Activated gamma-delta T cell treated with Interleukin-2 at 50 U/mL for 16 hours (primary cell): ENCODE measurements at places on chromosomes 5 and 9.
A peak's percentile ranks its signal among the peaks of the same experiment; 100 is the strongest.

DNA sequence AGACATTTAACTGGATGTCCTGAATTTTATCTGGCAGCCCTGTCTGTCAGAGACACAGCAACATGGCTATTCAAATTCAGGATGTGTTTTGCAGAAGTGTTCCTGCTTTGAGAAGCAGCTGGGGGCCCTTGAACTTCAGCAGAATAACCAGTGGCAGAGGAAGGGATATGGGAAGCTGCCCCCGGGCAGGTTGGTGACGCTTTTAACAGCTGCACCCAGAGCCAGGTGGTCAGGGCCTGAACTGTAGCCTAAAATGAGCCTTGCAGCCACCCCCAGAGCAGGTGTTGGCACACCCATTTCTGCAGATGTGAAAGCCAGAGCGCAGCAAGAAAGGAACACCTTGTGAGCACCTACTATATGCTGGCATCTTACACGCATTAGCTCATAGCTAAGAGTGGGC lies 128.7 kb upstream of the BOD1 start:
- DNase-seq, result no peak

DNA sequence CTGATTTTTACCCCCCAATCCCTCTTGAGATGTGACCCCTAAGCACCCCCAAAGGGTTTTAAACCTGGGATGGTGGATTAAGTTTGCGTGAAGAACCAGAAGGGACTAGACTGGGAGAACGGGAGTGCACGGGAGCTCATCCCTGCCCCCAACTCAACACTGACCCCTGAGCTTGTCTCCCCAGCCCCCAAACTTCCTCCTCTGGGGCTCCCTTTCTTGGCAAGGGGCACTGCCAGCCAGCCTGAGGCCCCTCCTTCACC lies 5.0 kb upstream of the SET start:
- no peak for DNase-seq

- DNase-seq, result no peak
These were observed 1962.2 kb upstream of the WWC1 start for GRCh38 chr5:166329149-166329800.

DNA sequence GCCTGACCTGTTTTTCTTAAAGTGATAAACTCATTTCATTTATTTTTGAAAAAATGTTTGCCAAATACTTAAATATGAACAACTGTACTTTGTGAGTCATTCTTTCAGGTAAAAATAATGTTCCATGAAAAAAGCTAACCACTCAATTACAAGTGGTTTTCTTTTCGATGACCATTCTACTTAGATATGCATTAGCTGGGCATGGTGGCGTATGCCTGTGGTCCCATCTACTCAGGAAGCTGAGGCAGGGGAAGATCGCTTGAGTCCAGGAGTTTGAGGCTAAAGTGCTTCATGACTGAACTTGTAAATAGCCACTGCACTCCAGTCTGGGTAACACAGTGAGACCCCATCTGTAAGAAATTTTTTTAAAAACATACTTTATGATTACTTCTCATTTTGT lies 4.0 kb upstream of the WDR70 start:
- no peak for DNase-seq

DNA sequence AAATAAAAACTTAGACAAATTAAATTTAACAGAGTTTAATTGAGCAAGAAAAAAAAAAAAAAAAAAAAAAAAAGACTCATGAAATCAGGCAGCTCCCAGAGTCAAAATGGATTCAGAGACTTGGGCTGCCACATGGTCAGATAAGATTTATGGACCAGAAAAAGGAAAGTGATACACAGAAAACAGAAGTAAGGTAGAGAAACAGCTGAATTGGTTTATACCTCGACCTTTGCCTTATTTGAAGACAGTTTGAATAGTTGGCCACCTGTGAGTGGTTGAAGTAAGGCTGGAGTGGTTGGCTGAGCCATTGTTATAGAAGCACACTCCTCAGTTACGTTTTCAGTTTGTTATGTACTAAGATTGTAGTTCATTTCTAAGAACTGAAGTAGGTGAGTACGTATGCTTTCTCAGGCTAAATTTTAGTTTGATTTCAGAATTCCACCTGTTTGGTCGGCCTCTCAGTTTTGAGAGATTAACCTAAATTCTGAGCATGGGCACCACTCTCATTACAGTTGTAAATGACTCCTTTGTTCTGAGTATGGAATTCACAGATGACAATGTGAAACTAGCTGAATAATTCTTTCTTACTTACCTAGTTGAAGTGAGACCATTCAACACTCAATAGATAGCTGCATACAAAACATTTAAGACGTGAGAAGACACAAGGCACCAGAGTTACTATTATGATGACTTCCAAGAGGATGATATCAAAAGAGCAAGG lies 149.0 kb downstream of the AOPEP start:
- DNase-seq, result no peak

DNA sequence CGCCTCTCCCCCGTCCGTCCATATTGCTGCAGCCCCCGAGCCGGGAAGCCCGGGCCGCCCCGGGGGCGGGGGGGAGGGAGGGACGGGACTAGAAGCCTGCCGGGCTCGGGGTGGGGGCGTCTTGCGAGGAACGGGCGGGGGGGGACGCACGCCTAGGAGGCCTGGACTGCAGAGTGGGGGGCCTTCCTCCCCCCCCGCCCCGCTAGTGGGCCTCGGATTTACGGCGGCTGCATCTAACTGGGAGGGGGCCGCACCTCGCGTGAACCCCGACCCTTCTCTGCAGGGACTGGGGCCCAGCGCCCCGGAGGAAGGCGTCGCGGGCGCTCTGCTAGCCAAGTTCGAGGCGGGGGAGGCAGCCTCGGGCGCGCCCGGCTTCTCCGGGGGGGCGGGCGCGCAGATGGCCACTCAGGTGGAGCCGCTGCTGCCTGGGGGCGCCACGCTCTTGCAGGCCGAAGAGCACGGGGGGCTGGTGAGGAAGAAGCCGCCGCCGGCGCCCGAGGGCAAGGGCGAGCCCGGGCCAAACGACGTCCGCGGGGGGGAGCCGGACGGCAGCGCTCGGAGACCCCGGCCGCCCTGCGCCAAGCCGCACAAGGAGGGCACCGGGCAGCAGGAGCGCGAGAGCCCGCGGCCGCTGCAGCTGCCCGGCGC lies at the start of gene LARP1:
TSS of gene LARP1 (plus strand) at position 17 of the 648 bp plus-strand sequence. CDS start at position 398, 381 bp downstream.
- DNase-seq, result peak; percentile 24

GRCh38 chr5:108588323-108588722 lies 159.4 kb upstream of the FER start:
- no peak for DNase-seq

GRCh38 chr5:81010336-81011169 lies 50.4 kb downstream of the RASGRF2 start:
- no peak for DNase-seq

- no peak for DNase-seq
These were observed 89.4 kb downstream of the ANGPTL2 start for GRCh38 chr9:127033061-127033460.

DNA sequence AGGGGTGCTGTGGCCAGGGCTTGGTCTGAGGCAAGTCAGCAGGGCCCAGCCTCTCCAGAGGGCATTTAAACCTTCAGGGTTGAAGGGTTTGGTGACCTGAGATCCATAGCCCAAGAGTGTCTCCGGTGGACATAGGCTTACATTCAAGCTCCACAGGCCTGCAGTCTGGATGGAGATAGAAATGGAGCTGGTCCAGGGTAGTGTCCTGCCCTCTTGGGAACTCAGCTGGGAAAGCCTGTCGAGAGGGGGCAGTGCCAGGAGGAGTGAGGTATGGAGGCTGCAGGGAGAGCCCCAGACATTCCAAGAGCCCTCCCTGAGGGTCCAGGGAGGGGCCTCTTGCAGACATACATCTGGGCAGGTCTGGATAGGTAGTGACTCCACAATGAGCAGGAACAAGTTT lies 177.0 kb upstream of the MVB12B start:
- DNase-seq, result no peak

- DNase-seq, result no peak
These were observed 35.5 kb downstream of the GLDC start for GRCh38 chr9:6610073-6610472.

GRCh38 chr9:69822116-69822750 lies 1.6 kb downstream of the CFAP95 start:
- DNase-seq, result no peak

GRCh38 chr9:108333530-108333983 lies 522.2 kb downstream of the ACTL7B start:
- DNase-seq, result no peak

GRCh38 chr5:80052464-80052863 lies 17.3 kb downstream of the THBS4 start:
- DNase-seq, result no peak

DNA sequence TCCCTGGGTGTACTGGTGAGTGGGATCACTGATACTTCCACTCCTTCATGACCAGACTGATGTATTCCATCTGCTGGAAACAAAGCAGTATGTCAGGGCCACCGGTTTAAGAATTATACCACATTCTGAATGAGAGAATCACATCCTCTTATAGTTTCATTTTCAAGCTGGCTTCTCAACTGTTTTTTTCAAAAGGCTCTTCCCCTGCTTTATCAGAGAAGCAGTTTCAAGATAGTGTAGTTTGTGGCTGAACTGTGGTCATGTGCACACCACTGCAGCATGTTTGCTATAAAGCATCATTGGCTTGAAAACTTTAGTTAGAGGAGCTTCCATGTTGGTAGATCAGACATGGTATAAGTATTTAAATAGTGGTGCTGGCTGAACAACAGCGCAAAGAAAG lies 450.5 kb upstream of the CDH10 start:
- DNase-seq, result no peak

DNA sequence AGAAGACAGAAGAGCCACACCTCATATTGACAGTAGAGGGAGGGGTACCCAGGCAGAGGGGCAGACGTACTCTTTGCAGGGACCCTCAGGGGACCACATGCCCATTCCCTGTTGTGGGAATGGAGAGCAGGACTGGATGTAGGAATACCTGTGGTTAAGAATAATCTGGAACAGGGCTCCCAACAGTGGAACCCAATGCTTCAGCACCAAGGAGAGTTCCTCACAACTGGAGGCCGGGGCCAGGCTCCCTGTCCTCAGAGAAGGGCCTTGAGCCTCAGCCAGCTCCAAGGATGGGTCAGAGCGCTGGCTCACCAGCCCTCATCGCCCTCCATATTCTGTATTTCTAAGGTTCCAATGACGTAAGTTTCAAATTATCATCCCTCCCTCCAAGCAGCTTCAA lies 7.4 kb upstream of the SHC3 start:
- no peak for DNase-seq

DNA sequence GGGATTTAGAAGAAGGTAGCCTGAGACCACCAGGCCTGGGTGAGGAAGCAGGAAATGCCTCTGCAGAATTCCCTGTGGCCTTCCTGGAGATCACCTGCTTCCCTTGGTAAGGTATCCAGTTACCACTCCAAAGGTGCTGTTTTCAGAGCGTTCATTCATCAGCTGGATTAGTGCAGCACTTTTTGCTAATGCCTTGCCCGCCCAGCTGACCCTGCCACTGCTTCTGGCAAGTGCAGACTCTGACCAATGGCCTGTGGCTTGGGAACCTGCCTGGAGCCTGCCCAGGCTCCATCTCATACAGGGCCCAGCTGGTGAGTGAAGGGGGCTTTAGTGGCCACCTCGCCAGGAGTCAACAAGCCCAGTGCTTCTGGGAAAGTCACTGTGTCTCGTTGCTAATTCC lies 48.6 kb downstream of the FOXI1 start:
- no peak for DNase-seq

DNA sequence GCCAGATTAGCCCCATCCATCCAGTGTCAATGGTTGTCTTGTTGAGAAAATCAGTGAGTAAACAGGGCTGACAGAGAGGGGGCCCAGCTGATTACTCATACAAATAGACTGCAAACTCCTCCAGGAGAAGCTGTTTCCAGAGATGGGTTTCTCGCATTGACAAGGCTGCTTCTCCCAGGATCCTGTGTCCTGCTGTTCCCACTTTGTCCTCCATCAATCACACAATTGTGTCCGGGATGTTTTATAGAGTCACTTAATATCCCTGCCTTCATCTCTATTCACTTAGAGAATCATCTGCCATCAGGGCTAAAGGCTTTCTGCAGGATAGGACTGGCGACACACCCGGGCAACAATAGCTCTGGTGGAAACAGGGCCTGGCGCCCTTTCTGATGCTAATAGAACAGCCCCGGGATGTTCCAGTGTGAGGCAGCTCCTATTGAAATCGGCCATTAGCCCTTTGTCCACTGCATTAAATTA lies 71.7 kb upstream of the TBCA start:
- no peak for DNase-seq

- no peak for DNase-seq
These were observed 70.1 kb downstream of the DTWD2 start for GRCh38 chr5:118918232-118918631.

DNA sequence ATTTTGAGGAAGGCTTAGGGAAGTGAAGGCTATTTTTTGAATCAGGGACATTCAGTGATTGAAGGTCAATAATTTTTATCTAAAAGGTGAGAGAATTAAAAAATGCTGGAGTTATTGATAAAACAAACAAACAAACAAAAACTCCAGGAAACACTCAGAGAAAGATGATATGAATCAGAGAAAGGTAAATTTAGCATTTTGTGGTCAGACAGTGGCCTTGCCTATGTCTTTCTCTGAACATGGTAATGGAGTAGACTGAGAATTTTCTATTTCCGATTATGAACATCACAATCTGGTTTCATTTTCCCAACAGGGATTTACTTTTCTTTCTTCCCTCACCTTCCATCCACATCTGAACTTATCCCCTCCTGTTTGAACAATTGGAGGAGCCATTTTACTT lies 353.6 kb upstream of the RIOK2 start:
- DNase-seq, result no peak
